Sigmoid colon (tissue), 7 donors: ENCODE measurements at places on chromosomes 6 and 20. TPM values are rescaled to one million over a fixed set of nuclear protein-coding genes. Genes with fewer than 3 reads are reported as not detected.
A peak's percentile ranks its signal among the peaks of the same experiment; 100 is the strongest.

DNA sequence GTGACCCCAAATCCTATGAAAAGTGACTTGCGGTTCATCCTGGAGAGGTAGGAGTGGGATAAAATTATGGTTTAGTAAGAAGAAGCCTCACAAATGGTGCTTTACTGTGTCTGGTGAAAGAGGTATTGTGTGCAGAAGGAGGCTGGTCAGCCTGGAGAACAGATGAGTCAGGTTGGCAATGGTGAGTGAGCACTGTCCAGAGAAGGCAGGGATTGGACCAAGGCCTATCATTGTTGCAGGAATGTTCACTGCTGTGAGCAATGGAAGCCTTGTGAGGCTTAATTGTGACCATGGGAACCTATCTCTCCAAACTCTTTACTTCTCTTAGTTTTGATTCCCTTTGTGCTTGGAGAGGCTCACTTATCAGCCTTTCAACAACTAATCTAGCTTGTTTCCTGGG, 89.0 kb upstream of the KCNK16 start:
- no peak for DNase-seq

GRCh38 chr20:8990770-8991169, 78.1 kb upstream of the PLCB4 start:
- no peak for DNase-seq

DNA sequence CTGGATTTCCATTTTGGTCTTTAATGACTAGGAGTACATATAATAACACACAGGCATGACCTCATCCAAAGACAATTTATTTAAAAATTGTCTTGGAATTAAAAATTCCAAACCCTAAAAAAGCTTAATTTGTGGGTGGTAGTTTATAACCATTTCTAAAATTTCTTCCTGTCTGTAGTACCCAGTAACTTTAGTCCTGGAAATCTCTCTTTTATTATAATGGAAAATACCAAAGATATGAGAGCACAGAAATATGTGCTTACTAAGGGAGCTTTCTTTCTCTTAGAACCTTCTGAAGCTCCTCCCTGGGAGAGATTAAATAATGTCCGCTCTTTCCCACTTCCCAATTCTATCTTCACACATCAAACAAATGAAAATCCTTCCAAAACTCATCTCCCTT, 70.5 kb upstream of the PRL start:
- DNase-seq, result no peak

DNA sequence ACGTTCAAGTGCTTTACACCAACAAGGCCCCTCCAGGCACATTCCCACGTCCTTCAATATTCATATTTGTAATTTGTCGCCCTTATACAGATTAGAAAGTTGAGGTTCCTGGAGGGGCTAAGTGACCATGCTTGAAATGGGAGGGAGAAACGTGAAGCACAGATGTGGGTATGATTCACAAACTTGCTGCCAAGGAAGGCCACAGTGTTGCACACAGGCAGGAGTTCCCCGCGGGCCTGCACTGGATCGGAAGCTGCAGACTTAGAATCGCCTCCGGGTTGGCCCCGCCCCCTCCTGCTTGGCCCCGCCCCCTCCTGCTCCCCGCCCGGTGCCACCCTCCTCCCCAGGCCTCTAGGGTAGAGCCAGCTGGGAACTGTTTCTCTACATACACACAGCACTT, 58.2 kb upstream of the QKI start:
- DNase-seq, result peak; percentile 81

DNA sequence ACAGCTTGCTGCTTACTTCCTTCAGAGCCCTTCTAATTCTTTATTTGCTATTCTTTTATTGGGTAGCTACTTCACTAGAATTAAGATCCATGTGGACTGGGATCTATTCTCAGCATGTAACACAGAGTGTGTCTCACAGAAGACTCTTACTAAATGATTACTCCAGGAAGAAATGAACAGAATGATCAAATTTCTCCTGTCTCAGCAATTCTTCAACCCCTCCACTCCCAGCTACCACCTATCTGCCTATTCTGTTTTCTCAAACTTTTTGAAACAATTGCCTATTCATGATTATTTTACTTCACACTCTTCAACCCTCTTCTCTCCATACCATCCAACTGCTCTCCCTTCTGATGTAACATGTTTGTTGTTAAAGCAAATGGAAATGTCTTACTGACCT, 132.6 kb downstream of the BTBD9 start:
- no peak for DNase-seq

- DNase-seq, result no peak
These were observed 178.0 kb downstream of the BMP7 start for GRCh38 chr20:57088436-57088835.

DNA sequence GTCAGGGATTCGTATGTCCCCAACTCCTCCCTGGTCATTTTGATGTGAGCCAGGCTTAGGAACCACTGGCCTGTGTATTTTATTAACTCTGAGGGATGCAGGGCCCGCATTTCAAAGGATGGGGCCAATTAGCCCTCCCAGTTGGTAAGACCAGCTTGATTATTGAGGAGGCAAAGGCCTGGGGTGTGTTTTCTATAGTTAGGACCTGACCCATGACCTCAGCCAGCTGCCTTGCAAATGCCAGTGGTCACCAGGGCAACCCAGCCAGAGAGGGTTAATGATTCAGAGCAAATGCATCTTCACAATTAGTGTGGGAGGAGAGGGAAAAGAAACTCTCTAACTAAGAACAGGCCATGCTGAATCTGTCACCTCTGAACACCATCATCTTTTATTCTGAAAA, 835.4 kb downstream of the MAFB start:
- no peak for DNase-seq

GRCh38 chr6:27237089-27237803, 10.3 kb upstream of the PRSS16 start:
- DNase-seq, result no peak

DNA sequence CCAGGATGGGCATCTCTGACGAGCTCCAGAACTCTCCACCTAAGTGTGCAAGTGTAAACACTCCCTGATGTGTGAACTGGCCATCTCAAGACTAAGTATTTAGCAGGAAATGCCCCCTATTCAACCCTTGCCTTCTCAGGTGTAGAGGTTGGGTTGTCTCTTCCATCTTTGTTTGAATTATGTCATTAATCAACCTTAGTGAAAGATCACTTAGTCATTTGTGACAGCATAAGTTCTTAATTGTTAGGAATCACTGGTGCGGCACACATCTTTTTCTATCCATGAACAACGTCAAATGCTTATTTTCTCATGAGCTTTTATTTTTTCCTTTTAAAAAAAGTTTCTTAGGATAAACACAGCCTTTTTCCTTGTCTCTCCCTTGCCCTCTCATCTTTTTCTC, 151.6 kb downstream of the ESR1 start:
- DNase-seq, result no peak

DNA sequence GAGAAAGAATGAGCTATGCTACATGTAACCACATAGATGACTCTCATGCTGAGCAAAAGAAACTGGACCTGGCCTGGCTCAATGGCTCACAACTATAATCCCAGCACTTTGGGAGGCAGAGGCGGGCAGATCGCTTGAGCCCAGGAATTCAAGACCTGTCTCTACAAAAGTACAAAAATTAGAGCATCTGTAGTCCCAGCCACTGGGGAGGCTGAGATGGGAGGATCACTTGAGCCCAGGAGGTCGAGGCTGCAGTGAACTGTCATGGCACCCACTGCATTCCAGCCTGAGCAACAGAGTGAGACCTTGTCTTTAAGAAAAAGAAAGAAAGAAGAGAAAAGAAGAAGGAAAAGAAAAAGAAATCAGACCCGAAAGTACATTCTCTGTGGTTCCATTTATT, 41.7 kb downstream of the NCR2 start:
- no peak for DNase-seq

- peak; percentile 62 for DNase-seq
These were observed 10.5 kb downstream of the MANBAL start for GRCh38 chr20:37299718-37300528.

DNA sequence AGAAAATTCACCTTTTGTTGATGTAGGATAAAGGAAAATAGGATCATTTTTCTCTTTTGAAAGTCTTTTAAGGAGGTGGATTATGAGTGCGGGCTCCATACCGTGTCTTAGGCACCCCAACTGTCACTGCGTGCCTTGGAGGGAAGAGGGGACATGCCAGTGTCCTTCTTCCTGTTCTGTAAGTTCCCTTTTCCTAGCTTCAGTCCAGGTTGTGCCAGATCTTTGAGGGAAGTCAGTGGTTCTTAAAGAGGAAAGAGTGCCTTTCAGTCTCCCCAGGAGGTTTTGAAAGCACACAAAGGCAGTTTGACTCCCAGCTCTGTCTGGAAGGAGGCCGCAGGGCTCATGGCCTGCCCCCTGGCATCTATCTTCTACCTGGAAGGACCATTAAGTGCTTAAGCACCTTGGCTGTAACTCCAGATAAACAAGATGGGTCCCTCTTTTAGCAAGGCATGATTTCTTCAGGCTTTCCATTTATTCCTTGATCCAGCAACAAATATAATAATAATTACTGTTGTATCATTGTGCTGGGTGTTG, 13.0 kb downstream of the EFCAB8 start:
- DNase-seq, result peak; percentile 21

- no peak for DNase-seq
These were observed 1333.5 kb downstream of the KHDRBS2 start for GRCh38 chr6:60952500-60952899.

- DNase-seq, result no peak
These were observed 11.3 kb upstream of the RNF182 start for GRCh38 chr6:13913226-13914001.

- no peak for DNase-seq
These were observed 14.6 kb upstream of the CFAP206 start for GRCh38 chr6:87393026-87393622.

DNA sequence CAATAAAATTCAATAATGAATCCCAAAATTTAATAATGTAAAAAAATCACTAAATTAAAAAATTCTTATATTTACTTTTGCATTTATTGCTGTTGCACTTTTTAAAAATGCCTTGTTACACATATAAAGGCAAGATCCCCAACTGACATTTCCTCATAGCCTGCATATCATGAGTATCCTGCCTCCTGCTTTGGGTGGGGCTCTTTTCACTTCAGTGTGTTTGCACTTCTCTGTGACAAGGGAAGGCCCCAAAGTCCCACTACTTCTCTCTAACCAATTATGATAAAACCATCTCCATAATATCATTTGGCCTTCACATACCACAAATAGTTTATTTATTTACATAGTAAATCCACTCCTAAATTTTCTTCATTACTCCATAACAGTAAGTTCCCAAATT, 446.1 kb upstream of the MARCKS start:
- no peak for DNase-seq

- no peak for DNase-seq
These were observed 206.9 kb downstream of the NKAIN2 start for GRCh38 chr6:124010574-124010973.

- peak; percentile 34 for DNase-seq
These were observed 24.5 kb downstream of the SRSF3 start for GRCh38 chr6:36618366-36619355.

DNA sequence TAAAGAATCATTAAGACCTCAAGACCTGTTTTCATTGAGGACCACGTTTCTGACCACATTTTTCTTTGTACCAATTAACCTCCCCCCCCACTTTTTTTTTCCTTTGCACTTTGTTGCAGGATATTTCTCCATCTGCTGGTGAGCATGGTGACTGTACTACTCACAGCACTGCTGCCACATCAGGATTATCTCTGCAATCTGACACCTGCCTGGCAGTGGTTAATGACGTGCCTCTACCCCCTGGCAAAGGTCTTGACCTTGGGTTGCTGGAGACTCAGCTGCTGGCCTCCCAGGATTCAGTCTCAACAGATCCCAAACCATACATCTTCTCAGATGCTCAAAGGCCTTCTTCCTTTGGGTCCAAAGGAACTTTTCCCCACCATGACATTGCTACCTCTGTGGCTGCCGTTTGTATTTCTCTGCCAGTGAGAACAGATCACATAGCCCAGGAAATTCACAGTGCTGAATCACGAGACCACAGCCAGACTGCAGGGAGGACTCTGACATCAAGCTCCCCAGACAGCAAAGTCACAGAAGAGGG, 46.6 kb upstream of the EDN3 start:
- no peak for DNase-seq

RCAN2 gene
- total RNA-seq, result 13.2 TPM

STK4 gene
- 31.8 TPM for total RNA-seq

FOXS1 gene
- not detected for total RNA-seq

TRIM31 gene
- total RNA-seq, result 0.36 TPM

OPN5 gene
- total RNA-seq, result not detected

NNAT gene
- 82.8 TPM for total RNA-seq

ME1 gene
- 16.9 TPM for total RNA-seq

MLN gene
- not detected for total RNA-seq

SIRPB1 gene
- total RNA-seq, result 4.4 TPM

UBE2C gene
- not detected for total RNA-seq

C6orf52 gene
- not detected for total RNA-seq

IL17F gene
- not detected for total RNA-seq

AGER gene
- 8.9 TPM for total RNA-seq

DDX43 gene
- total RNA-seq, result 1.1 TPM
